A549 (cell line): ENCODE measurements at places on chromosomes 13 and 19. TPM values are rescaled to one million over a fixed set of nuclear protein-coding genes. Genes with fewer than 3 reads are reported as not detected.

The ATP8A2 gene
- 0.03 TPM in 1 of 3 replicates, not detected in the others for polyA plus RNA-seq

The ZNF90 gene
- polyA plus RNA-seq: not detected in 3 replicates

The ZNF439 gene
- polyA plus RNA-seq: not detected in 3 replicates

The ZNF260 gene
- 22.0 to 23.8 TPM (median 22.8 TPM) in 3 replicates for polyA plus RNA-seq

The ZSCAN4 gene
- polyA plus RNA-seq: not detected in 3 replicates

The CGB3 gene
- 0.13 to 0.28 TPM in 2 of 3 replicates, not detected in the other for polyA plus RNA-seq

The GRIN2D gene
- 5.8 to 6.8 TPM (median 6.3 TPM) in 3 replicates for polyA plus RNA-seq

The ADM5 gene
- polyA plus RNA-seq: 4.3 to 4.5 TPM (median 4.4 TPM) in 3 replicates

The KCNN4 gene
- polyA plus RNA-seq: 16.9 to 21.0 TPM (median 20.7 TPM) in 3 replicates

The LSR gene
- 3.6 to 4.7 TPM (median 4.4 TPM) in 3 replicates for polyA plus RNA-seq

The KRTDAP gene
- polyA plus RNA-seq: not detected in 3 replicates

The LGALS7 gene
- polyA plus RNA-seq: not detected in 3 replicates

The CYP2B6 gene
- polyA plus RNA-seq: not detected in 3 replicates

The APOE gene
- 16.2 to 31.9 TPM (median 20.2 TPM) in 3 replicates for polyA plus RNA-seq

The PBX4 gene
- 0.90 to 1.6 TPM (median 1.4 TPM) in 3 replicates for polyA plus RNA-seq
